Activated CD4-positive, alpha-beta memory T cell treated with anti-CD3 and anti-CD28 coated beads for 36 hours (primary cell): ENCODE measurements at places on chromosomes 1 and 21. TPM values are rescaled to one million over a fixed set of nuclear protein-coding genes. Genes with fewer than 3 reads are reported as not detected.

Gene KRTAP23-1
- not detected for total RNA-seq

Gene ARID4B
- total RNA-seq = 44.8 TPM

Gene CASQ2
- not detected for total RNA-seq

Gene BTBD8
- 2.9 TPM for total RNA-seq

GRCh38 chr21:27157097-27157496 is 190.2 kb upstream of the ADAMTS5 start:
- DNase-seq = no peak

DNA sequence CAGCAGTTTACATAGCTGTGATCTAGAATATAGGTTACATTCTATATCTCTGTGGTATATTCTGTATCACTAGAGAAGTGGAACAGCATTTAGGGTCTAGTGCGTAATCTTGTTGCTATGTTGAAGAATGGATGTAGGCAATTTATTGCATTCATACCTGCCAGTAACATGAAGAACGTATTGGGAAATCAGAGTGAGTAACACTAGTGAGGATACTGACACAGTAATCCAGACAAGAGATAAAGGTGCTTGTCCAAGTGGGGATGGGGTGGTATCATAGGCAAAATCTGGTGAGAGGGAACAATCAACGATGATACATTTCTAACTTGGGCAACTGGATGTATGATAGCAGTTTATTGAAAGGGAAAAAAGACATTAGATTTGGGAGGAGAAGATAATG is 9.8 kb downstream of the PPP2R5A start:
- DNase-seq = no peak

GRCh38 chr1:201942129-201942495 is 4.2 kb downstream of the LMOD1 start:
- no peak for DNase-seq

DNA sequence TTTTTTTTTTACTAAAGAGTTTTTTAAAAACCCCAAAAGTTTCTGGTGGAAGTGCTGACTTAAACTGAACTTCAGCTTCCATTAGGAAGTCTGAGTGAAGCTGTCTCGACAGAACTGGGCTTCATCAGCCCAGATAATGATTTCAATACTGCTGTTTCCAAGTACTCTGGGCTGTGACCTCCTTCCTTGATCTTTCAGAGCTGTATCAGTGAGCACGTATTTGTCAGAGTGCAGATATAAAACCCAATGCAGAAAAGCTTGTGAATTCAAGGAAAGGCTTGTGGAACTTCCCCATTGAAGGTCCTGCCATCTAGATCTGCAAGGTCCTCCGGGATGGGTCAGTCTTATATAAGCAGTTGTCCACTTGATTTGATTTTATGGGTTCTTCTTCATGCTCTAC is 50.1 kb upstream of the RGS21 start:
- no peak for DNase-seq

GRCh38 chr21:44043613-44044012 is 31.5 kb downstream of the TRAPPC10 start:
- no peak for DNase-seq

GRCh38 chr1:109252893-109253802 is 3.8 kb downstream of the CELSR2 start:
- no peak for DNase-seq

DNA sequence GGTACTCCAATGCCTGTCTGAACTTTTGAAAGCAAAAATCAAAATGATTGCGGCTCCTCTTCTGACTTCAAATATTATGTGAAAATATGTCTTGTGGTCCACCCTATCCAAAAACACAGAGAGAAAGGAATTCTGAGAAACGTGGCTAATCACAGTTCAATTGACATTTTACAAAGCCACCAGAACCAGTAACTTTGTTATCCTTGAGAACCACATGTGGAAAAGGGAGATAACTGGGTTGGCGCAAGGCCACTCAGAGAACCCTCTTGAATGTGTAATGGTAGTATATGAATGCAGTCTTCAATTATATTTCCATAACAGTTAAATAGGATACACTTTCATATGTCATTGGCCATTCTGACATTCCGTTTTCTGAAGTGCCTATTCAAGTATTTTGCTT is 1030.0 kb upstream of the TMPRSS15 start:
- no peak for DNase-seq

DNA sequence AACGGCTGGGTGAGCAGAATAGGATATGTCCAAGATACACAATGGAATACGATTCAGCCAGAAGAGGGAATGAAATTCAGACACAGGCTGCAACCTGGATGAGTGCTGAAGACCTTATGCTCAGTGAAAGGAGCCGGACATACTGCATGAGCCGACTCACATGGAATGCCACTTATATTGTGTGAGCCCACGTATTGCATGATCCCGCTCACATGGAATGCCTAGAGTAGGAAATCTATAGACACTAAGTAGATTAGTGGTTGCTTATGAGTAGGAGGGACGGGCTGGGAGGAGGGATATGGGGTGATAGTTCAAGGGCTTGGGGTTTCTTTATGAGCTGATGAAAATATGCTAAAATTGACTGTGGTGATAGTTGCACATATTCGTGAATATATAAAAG is 26.8 kb downstream of the TMPRSS2 start:
- DNase-seq = no peak
